ENCODE measurements at places on chromosomes 2 and 18.
A peak's percentile ranks its signal among the peaks of the same experiment; 100 is the strongest.

- no peak for DNase-seq
Observed at GRCh38 chr18:58992301-58993231, 127.9 kb downstream of the ZNF532 start.

GRCh38 chr18:26648509-26649192 is 100.3 kb upstream of the KCTD1 start:
- no peak for DNase-seq

DNA sequence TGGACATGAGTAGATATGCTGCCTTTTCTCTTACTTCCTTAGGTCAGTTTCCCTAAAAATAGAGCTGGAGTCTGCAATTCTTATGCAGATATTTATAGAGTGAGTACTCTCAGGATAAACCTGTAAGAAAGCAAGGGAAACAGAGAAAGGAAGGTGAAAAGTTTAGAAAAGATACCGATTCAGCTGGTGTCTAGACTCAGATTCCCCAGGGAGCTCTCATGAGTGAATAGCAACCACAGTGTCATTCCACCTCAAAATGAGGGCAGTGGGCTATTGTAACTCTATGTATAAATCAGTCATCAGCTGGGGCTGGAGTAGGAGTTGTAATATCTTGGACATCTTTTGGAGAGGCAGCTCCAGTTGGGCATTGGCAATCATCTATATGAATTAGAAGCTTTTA is 1485.1 kb upstream of the TMEFF2 start:
- DNase-seq = no peak

DNA sequence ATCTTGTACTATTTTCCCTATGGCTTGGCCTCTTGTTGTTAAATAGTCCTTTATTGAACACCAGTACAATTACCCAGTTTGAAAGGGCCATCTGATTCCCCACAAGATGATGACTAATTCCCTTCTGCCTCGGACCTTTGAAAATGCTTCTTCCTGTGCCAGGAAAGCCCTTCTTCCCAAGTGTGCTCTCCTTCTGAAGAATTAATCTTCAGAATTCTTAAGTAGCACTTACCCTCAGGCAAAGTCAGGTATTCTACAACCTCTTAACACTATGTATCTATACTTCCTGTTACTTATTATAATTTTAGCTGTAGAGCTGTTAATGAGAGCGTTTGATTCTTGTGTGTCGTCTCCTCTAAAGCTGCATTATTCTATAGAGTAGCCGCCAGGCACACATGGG is 28.6 kb upstream of the MEX3C start:
- DNase-seq = no peak

DNA sequence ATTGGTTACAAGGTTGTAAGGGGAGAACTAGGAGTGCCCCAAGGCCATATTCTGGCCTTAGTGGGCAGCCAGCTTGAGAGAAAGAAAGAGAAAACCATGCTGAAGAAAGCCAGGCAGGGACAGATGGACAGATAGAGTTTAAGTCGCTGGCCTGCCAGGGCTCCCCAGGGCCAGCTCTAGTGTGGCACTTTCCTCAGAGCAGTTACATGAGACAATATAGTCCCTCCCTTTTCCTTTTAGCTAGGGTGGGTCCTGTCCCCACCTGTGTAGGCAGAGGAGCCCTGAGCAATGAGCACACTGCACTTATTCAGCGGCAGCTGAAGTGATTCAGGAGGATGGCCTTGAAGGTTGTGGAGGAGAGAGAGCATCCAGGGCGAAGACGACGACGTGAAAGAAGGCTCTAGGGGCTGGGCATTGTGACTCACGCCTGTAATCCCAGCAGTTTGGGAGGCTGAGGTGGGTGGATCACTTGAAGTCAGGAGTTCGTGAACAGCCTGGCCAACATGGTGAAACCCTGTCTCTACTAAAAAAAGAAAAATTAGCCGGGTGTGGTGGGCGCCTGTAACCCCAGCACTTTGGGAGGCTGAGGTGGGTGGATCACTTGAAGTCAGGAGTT is 152.0 kb upstream of the SLC1A4 start:
- DNase-seq = no peak

DNA sequence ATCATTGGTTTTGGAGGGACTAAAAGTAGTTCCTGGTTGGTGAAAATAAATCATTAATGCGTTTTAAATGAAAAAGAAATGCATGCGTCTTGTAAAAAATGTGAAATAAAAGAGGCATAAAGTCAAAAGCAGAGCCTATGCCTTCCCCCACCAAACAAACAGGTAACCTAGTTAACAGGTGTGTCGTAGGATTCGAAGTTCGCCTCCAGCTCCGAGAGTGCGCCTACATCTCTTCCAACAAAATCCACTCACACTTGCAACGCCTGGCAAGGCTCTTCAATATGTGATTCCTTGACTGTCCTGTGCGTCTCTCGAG is 677 bp upstream of the SMAD4 start:
- DNase-seq = no peak

GRCh38 chr18:46152436-46152807 is 48.2 kb downstream of the HAUS1 start:
- peak; percentile 48 for DNase-seq

- no peak for DNase-seq
Observed at GRCh38 chr2:63122921-63123320, 72.3 kb downstream of the OTX1 start.

DNA sequence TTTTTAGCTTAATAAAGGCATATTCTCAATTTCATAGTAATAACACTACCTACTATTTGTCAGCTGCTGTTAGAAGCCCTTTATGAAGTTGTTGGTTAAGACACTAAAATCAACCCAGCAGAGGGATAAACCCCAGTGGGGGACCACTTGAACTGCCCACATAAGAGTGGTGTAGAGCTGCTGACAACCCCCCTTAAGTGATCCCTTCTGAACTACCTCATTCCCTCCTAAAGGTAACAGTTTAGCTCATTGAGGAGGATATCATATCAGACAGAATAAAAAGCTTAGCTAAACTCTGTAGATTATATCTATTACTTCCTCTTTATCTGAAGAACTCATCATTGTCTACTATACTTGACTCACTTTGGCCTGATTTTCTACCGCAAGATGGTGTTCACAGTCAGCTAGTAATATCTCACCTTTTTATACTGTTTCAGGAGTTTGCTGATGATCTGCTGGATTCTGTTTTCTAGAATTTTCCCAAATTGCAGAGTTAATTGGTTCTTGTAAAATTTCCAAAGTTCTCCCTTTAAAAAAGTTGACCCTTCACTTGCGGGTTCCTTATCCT is 16.2 kb downstream of the GALM start:
- DNase-seq = no peak

DNA sequence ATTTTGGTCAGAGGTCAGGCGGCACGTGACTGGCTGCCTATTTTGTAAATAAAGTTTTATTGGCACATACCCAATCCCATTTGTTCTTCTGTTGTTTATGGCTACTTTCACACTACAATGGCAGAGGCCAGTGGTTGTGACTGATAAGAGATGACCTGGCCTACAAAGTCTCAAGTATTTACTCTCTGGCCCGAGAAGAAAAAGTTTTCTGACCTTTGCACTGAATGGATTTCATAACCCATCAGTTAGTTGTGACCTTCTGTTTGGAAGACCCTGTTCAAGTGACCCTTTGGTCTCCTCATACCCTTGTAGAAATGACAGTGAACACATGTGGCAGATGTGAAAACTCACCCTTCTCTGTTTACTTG is 121.4 kb upstream of the MGAT5 start:
- no peak for DNase-seq

DNA sequence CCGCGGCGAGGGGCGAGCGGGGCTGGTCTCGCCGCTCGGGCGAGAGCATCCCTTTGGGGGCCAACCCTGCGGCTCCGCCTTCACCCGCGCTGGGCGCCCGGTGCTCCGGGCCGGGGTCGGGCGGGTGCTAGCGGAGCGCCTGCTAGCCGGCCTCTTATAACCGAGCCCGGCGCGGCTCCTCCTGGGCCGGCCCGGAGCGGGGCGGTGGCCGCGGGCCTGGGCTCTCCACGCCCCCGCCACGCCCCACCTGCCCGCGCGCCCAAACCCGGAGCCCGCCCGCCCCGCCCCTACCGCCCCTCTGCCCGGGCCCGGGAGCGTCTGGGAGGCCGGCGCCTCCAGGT is at the start of gene FOXI3:
TSS of gene FOXI3 (minus strand) at position 129 of the 341 bp plus-strand sequence. CDS start 158 bp downstream, outside the sequence.
- DNase-seq = no peak

GRCh38 chr2:31253356-31254131 is 19.6 kb downstream of the EHD3 start:
- DNase-seq = no peak

DNA sequence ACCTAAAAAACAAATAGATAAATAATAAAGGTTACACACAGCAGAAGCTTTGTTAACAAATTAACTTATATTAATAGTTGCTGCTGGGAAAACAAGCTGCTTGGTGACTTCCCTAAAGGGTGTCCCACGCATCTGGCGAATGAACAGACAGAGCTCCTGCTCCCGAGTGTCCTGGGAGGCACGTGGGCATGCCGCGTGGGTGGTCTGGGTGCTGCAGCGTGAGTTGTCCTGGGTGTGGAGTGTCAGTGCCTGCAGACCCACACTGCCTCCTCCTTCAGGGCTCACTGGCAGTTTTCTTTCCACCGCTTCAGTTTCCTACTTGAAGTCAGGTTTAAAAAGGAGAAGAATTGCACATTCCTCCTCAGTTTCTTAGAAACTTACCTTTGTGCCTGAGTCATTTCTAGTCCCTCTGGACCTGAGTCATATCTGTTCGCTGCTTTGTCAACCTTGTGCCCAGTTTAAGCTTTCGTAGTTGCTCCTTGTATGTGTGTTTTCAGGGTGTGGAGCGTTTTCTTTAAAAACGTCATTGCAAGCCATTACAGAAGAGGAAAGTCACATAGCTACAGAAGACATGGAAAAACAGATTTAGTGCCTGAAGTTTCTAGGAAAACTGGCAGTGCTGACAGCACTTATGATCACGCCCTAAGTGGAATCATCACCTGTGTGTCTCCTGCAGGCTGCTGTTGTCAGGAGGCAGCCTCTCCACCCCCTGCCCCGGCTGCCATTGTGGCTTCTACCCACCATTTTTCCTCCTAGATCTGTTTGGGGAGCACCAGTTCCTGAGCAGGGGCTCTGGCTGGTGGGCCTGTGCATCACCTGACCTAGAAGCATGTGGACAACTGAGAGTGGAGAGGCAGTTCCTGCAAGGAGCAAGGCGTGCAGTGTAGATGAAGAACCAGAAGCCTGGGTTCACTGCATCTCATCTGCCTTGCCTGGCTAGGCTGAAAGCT is 24.5 kb downstream of the IMPA2 start:
- DNase-seq = no peak
